ENCODE measurements at places on chromosomes 7 and 10. TPM values are rescaled to one million over a fixed set of nuclear protein-coding genes. Genes with fewer than 3 reads are reported as not detected.

Gene LHFPL3
- total RNA-seq: not detected

Gene KCP
- total RNA-seq: 1.2 TPM

Gene SEMA4G
- total RNA-seq: 4.1 TPM

Gene STRIP2
- total RNA-seq: 6.3 TPM

Gene EEF1AKMT2
- total RNA-seq: 9.9 TPM

Gene TLX1
- not detected for total RNA-seq

- no peaks in the 10 kb centered on the region for H3K4me1 ChIP-seq
- no peaks in the 10 kb centered on the region for H3K36me3 ChIP-seq
- H3K4me3 ChIP-seq: no peak overlapping the region
- DNase-seq: no peak
- no peak overlapping the region for H3K27ac ChIP-seq
Observed at GRCh38 chr7:111329367-111330234, 232.7 kb downstream of the IMMP2L start.

DNA sequence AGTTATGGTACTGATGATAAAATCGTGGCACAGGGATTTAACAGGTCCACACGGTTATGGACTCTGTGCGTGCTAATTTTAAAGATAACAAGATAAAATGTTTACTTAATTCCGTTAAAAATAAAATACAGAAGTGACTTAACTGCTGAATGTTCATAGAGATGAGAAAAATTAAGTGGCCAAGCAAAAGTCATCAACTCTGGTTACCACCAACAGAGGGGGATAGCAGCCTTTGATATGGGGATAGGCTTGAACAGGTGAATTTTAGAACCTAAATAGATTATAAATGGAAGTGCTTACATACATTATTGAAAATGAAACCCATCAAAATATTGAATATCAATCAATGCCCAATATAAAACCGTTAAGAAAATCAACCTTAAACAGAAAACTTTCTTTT, 245.0 kb downstream of the WDR37 start:
- no peak overlapping the region for H3K27ac ChIP-seq
- no peak overlapping the region for H3K4me3 ChIP-seq
- H3K27me3 ChIP-seq: no peaks in the 10 kb centered on the region
- H3K4me1 ChIP-seq: no peaks in the 10 kb centered on the region
- H3K36me3 ChIP-seq: no peaks in the 10 kb centered on the region
- DNase-seq: no peak

- no peaks in the 10 kb centered on the region for H3K4me1 ChIP-seq
- H3K27ac ChIP-seq: no peak overlapping the region
- peaks cover 16% of the 10 kb centered on the region for H3K36me3 ChIP-seq
- no peak for DNase-seq
- H3K4me3 ChIP-seq: no peak overlapping the region
Observed at GRCh38 chr10:1086787-1087186, 30.6 kb downstream of the WDR37 start.

Data from esophagus squamous epithelium (tissue), 5 donors.